ENCODE measurements at places on chromosomes 1 and 21.
A peak's percentile ranks its signal among the peaks of the same experiment; 100 is the strongest.

DNA sequence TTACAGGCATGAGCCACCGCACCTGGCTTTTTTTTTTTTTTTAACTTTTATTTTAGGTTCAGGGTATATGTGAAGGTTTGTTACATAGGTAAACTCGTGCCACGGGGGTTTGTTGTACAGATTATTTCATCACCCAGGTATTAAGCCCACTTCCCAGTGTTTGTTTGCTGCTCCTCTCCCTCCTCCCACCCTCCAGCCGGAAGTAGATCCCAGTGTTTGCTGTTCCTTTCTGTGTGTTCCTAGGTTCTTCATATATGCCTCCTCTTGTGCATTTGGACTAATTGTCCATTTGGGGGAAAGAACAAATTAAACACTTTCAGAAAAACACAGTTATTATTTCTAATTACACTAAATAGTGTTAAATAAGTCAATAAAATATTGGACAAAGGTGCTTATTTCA lies 1.1 kb upstream of the SLC2A7 start:
- no peak for DNase-seq

DNA sequence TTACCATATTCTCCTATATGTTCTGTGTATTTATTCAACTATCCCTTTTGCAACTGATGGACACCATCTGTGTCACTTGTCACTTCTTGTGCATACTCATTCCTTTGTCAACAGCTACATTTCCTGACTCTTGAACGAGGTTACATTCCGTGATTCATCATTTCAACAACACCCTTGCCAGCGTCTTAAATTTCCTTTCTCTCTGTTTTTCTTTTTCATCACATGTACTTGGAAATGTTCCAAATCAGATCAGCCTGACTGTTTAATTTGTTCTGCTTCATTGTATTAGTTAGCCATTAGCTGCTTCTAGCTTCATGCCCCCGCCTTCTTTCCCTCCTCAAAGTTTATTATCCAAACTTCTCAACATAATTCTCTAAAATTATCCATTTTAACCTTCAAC lies 173.0 kb downstream of the ADGRL4 start:
- DNase-seq = no peak

DNA sequence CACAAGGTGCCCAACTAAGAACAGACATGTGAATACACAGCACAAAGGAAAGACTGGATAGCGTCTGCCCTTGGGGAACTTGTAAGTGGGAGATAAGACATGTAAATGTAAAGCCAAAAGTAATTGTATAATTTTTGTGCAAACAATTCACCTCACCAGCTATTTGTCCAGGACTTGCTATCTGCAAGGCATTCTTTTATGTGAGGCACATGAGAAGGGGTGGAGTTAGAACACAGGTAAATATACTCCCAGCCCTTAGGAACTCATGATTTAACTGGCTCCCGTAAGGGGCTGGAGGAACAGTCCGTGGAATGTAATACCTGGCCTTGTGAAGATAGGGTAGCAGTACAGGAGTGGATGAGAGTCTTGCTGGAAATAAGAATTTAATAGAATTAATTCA lies 61.3 kb downstream of the CDK18 start:
- DNase-seq = no peak

GRCh38 chr1:203216274-203217138 lies 13.0 kb downstream of the CHIT1 start:
- DNase-seq = peak; percentile 56

GRCh38 chr21:43188592-43189210 lies 19.9 kb downstream of the CRYAA start:
- DNase-seq = no peak

GRCh38 chr1:18727956-18728355 lies 97.3 kb downstream of the PAX7 start:
- no peak for DNase-seq

- peak; percentile 29 for DNase-seq
Measured at GRCh38 chr21:34878501-34878900, 170.6 kb downstream of the RUNX1 start.

GRCh38 chr1:105005594-105006195 lies 1256.0 kb downstream of the AMY1C start:
- no peak for DNase-seq

DNA sequence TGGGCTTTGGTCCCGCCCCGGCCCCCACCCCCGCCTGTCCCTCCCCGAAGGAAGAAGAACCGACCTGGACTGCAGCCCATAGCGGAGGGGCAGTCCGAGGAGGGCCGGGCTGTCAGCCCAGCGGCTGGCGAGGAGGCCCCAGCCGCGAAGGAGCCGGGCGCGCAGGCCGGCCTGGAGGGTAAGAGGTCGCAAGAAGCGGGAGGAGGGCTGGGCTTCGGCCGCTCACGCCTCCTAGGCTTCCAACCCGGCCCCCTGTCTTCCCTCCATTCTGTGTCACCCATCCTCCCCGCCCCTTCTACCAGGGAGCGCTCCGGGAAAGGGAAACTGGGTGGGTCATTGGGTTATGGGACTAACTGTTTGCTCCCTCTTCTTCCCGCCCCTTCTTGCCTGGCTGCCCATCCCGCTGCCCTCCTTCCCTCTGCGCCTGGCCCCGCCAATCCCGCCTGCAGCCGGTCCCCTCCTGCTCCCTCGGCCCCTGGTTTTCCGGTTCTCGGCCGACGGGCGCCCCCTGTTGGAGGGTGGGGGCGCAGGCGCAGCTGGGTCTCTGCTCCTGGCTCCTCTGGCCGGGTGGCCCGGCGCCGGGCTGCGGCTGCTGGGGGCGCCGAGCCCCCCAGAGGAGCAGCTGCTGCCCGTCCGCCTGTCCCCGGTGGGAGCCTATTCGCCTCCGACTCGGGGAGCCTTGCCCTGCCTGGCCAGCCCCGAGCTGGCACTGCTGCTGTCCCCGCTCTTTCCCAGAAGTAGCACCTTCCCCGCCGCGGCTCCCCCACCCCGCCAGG lies 2.4 kb downstream of the RUSC1 start:
- DNase-seq = peak; percentile 87

DNA sequence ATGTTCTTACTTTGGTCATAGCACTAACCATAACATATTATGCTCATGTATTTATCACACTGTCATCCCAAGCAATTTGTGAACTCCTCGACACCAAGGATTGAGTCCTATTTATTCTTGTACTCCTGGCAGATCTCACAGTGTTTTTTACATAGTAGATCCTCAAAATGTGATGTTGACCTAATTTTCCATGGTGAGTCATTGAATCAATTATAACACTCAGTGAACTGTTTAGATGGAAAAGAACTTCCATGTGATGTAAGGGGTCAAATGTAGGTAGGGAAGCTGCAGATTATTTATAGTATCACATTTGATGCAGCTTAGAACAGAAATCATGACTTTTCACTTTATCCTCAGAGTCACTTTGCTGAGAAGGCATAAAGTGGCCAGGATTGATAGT lies 281.9 kb upstream of the ADAMTS5 start:
- no peak for DNase-seq

- no peak for DNase-seq
Measured at GRCh38 chr1:92511541-92511940, 24.8 kb upstream of the GFI1 start.

DNA sequence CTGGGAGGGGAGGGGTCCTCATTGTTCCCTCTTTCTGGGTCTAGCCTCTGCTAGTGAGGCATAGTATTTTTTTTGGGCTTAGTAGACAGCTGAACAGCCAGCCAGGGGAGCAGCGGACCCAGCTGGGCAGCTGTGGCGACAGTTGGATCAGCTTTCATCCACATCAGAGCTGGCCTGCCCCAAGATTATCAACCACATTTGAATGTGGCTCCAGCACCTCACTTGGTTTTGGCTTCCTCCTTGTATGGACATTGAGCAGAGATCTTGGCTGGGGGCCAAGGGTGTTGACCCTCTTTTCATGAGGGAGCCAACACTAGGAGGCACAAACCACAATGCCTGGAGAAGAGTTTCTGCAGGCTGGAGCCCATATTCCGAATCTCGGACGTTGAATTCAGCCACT lies 25.0 kb downstream of the WNT4 start:
- no peak for DNase-seq

- DNase-seq = no peak
Measured at GRCh38 chr1:104761961-104762570, 1012.4 kb downstream of the AMY1C start.

DNA sequence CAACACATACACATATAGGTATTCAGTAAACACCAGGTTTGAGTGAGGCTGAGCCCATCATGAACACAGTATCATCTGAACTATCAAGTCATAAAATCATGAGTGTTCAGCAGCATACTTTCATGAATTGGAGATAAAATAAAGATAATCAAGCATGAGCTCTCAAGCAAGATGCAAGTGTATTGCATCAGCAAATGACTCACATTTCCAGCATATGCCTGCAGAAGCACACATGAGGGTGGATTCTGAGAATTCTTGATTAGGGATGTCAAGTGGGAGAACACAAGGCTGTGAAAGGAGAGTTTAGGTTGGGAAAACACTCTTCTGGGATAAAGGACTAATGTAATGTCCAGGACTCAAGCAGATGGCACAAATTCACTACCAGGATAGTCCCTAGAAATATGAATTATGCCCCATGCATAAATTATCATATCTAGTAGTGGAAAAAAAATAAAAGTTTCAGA lies 299.2 kb downstream of the SRGAP2C start:
- DNase-seq = no peak

GRCh38 chr1:162670928-162671663 lies 38.8 kb downstream of the DDR2 start:
- DNase-seq = no peak

GRCh38 chr1:6544831-6545230 lies 9.5 kb downstream of the NOL9 start:
- DNase-seq = no peak

- no peak for DNase-seq
Measured at GRCh38 chr1:31505911-31506497, 70.3 kb upstream of the TINAGL1 start.

DNA sequence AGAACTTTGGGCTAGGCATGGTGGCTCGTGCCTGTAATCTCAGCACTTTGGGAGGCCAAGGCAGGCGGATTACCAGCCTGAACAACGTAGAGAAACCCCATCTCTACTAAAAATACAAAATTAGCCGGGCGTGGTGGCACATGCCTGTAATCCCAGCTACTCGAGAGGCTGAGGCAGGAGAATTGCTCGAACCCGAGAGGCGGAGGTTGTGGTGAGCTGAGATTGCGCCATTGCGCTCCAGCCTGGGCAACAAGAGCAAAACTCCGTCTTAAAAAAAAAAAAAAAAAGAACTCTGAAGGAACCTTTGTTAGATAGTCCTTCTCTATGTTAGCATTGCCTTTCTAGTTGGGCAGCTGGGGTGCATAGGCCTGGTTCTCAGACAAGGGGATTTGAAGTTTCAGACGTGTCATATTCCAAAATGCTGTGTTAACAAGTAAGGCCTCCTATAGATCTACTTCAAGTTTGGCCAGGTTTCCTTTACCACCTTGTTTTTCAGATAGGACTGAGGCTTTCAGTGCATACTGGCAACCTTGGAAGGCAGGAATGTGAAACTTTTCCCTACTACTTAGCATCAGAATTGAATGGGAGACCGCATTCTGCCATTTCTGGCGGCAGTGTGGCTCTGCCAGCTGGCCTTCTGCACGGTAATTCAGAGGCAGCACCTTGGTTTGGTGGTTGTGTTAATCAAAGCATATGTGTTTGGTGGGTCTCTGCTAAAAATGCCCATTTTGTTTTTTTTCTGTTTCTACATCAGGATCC lies 6.1 kb downstream of the UQCRH start:
- no peak for DNase-seq

DNA sequence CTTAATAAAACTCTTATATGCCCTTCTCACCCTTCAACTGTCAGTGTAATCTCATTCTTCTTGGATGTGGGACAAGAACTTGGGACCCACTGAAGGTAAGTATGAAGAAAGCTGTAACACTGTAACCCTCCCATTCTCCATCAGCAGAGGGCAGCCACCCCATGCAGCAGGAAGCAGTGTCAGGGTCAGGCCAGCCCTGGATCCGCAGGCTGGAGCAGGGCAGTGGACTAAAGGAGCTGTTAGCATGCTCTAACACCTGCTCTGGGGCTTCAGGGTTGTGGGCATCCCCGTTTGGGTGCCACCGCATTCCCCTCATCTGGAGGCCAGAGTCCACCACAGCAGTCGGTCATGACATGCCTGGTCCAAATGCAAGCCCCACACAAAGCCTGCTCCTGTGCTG lies 156.5 kb downstream of the HIVEP3 start:
- no peak for DNase-seq
